Kidney tubule cell (primary cell): ENCODE measurements at places on chromosomes 6 and 20.

DNA sequence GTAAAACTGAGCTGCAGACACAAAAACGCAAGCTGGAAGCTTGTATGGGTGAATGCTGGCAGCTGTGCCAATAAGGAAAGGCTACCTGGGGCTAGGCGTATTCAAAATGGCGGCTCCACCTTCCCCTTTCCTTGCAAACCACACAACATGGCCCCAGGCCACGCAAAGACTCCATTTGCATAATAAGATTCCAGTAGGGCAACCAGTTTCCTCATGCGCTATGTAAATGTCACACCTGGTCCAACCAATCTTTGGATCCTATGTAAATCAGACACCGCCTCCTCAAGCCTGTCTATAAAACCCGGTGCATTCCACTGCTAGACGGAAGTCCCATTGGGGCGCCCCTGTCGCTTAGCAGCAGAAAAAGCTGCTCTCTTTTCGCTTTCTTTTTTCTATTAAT, 505.9 kb upstream of the BTBD3 start:
- DNase-seq = no peak

GRCh38 chr20:1861347-1861976, 33.7 kb upstream of the SIRPA start:
- peak; percentile 43 for DNase-seq

DNA sequence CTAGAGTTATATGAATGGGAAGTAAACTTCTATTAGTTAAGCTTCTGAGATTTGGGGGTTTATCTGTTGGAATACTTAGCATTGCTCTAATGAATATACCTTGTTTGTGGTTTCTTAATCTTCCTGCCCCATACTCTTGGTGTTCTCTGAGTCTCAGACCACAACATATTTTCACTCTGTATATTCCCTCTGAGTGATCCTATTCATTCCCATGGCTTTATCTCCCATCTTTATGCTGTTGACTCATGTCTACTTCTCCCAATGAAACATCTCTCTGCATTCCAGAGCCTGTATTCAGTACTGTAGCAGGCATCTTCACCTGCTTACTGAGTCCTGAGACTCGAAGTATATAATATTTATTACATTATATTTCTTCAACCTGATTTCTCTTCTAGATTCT, 283.7 kb upstream of the MAP3K7 start:
- peak; percentile 34 for DNase-seq

DNA sequence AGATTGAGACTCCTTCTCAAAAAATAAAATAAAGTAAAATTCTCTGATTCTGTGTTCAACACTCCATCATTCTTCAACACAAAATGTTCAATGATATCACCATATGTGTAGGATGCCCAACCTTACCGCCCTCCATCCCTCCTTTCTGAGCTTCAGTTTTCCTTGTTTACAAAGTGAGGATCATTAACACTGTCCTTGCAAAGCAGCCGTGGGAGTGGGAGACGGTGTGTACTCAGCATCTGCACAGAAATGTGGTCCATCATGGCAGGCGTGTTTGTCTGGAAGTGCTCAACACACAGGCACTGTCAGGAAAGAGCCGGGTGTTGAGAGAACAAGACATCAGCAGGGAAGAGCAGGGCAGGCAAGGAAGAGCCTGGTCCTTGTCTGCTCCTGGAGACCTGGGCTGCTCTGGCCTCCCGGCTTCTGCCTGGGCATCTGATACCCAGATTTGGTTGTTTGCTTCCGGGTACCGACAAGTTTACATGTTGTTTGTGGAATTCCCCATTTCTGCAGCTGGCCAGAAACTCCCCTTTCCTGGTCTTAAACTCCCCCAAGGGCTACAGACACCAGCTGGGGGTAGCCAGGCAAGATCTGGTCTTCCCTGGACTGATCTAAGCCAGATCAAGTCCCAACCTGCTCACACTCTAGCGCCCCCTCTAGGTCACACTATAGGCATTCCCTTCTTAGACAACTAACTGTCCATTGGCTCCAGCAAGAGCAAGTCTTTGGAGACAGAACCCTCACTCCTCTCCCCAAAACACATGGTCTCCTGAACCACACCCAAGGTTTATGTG, 26.7 kb upstream of the TTPAL start:
- DNase-seq = no peak

- no peak for DNase-seq
These were observed 115.3 kb downstream of the AHI1 start for GRCh38 chr6:135382182-135382628.

- DNase-seq = peak; percentile 91
These were observed 422.2 kb upstream of the PLCB4 start for GRCh38 chr20:8646716-8647115.

GRCh38 chr6:36523936-36524499, 23.3 kb downstream of the STK38 start:
- DNase-seq = no peak

DNA sequence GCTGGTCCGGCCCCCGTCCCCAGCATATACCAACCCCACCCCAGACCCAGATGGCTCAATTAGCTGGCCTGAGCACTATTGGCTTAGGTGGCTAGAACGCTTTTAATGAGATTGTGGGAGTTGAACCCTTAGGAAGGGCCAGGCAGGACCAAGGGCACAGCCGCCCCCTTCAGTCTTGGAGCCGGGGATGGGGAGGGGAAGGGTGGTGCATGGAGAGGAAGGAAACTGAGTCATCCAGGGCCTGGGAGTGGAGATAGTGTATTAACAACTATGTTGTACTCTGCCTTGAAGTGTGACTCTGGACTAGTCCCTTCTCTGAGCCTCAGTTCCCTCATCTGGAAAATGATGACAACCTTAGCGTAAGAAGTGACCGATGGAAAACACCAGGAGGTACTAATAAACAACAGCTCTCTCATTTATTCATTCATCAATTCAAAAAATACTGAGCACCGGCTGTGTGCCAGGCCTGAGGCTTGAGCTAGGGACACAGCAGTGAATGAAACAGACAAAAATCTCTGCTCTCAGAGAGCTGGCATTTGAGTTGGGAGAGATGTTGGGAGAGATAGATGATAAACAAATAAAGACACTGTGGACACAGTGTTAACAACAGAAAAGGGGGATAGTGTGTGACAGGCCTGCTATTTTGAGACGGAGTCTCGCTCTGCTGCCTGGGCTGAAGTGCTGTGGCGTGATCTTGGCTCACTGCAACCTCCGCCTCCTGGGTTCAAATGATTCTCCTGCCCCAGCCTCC, 11.5 kb downstream of the PEDS1 start:
- no peak for DNase-seq

DNA sequence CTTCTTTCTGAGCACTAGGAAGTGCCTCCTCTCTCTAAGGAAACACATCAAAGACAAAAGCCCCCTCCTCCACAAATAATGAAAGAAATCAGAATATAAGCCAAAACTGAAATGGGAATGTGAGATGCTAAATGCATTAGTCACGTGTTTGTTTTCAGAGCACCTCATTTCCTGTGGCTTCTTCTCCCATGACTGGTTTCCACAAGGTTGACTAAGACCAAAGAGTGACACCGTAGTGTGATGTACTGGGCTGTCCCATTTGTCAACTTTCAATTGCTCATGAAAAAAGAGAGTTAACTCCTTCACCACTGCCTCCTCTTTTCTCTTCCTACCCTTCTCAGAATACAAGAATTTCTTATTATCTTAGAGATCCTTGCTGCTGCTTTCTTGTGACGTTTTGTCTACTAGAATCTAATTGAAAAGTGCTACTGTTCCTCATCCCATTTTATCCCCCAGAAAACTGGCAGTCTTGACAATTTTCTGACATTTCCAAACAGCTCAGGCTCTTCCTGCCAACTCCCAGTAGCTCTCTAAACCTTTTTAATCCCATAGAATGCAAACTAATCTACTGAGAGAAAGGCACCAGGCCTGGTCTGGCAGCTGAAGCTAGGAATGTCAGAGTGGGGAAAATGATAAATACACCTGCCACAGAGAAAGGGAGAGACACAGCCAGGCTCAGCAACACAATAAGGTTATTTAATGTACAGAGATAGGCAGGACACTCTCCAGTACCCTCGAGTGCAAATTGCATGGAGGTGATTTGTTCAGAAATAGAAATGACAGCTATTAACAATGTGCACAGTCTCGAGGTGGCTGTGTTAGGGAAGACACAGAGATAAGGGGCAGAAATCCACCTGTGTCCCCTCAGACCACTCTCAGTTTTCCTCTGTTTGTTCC, 671.7 kb upstream of the NRSN1 start:
- peak; percentile 91 for DNase-seq

DNA sequence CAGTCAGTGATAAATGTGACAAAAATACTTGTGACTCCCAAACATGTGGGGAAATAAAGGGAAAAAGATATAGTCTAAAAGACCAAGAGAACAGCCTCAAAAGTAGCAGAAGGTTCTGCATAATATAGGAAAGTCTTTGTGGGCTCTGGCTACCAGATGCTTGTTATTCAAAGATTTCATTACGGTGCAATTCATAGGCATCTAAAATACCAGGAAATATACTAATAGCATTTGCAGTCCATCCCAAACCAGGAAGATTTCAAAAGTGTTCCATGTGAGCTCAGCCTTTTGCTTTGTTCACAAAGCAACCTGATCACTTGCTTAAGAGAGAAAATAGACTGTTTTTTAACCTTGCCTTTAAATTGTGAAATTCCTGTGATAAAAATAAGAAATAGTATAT, 506.7 kb upstream of the MARCKS start:
- DNase-seq = no peak

GRCh38 chr6:165931675-165932074, 236.0 kb downstream of the TBXT start:
- DNase-seq = no peak

DNA sequence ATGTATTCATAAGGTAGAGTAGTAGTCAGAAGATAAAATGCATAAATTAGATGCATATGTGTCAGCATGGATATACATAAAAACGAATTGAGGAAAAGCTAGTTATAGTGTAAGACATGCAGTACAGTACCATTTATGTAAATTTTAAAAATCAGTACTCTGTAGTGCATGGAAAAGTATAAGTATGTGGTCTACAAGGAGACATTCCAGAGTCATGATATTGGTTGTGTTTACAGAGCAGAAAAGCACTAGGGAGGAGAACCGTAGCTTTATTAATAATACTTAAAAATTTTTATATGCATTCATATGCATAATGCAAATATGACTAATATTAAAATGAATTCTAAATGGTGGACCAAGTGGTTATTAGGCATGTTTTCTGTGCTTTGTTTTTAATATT, 220.0 kb downstream of the ZFAND3 start:
- DNase-seq = no peak

- DNase-seq = peak; percentile 29
These were observed 157.7 kb upstream of the FLRT3 start for GRCh38 chr20:14495066-14495465.

DNA sequence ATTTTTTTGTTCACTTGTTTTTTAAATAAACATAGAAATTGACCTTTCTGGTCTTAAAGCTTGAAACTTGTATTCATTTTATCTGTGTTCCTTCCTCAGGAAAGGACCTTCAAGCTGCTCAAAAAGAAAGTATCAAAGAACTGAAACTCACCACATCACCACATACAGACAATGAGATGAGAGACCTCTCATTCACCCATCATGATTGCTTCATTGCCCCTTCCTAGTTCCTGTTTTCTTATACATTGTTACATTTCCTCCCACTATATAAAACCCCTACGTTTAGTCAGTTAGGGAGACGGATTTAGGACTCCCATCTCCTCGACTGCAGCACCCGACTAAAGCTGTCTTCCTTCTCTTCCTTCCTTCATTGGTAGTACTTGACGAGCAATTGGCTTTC, 180.5 kb upstream of the OPRM1 start:
- no peak for DNase-seq

DNA sequence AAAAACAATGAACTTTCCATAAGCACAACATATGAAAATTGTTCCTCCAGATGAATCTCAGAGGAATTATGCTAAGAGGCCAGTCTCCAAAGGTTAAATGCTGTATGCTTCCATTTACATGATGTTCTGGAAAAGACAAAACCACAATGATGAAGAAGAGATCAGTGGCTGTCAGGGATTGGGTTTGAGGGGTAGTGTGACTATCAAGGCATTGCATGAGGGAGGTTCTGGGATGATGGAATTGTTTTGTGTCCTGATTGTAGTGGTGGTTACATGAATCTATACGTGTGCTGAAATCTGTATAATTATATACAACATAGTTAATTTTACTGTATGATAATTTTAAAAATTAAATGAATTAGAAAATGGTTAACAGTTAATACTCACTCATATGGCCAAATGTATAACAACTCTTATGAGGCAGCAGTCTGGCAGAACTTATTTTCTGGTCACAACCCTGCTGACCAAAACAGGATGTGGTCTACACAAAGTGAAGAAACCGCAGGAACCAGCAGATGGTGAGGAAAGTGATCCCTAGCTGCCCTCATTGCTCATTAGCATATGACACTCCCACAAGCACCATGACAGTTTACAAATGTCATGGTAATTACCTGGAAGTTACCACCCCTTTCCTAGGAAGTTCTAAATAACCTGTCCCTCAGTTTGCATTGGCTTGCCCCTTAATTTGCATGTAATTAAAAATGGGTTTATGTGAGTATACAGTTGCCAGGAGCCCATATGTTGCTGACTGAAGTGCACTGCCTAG, 31.9 kb downstream of the NSFL1C start:
- DNase-seq = peak; percentile 58

DNA sequence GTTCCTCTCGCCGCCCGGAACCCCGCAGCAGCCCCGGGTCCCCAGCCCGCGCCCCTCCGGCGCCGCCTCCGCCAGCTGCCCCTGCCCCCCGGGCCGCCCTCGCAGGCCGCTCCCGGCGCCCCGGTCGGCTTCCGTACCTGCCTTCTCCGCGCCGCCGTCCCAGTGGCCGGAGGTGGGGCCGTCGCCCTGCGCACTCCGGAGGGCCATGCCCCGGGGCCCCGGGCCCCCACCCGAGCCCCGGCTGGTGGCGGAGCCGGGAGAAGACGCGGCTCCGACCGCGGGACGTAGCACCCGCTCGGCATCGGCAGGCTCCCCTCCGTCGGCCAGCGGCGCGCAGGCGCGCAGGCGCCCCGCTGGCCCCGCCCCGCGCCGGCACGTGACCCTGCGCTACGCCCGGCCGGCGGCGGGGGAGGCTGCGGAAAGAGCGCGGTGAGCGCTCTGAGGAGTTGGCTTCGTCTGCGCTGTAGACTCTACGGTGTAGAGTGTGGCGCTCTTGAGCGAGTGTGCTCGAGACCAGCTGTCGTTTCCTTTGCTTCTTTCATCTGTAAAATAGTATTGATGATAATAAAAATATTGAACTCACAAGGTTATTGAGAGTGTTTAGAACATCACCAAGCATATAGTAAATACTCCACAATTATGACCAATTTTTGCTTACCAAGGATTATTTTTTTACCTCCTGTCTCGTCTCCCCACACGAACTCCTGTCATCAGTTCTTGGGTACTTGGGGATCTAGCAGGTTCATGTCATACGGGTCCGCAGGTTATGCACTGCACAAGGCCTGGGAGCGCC, at the start of gene TBC1D20:
TSS of gene TBC1D20 (minus strand) at position 335 of the 793 bp plus-strand sequence. CDS start at position 207, 128 bp downstream.
- DNase-seq = peak; percentile 90

GRCh38 chr20:61435184-61435822, 183.2 kb downstream of the CDH4 start:
- DNase-seq = no peak

GRCh38 chr20:23103284-23104018, 17.3 kb upstream of the CD93 start:
- DNase-seq = no peak
